ENCODE measurements at places on chromosomes 12 and 14.
A peak's percentile ranks its signal among the peaks of the same experiment; 100 is the strongest.

DNA sequence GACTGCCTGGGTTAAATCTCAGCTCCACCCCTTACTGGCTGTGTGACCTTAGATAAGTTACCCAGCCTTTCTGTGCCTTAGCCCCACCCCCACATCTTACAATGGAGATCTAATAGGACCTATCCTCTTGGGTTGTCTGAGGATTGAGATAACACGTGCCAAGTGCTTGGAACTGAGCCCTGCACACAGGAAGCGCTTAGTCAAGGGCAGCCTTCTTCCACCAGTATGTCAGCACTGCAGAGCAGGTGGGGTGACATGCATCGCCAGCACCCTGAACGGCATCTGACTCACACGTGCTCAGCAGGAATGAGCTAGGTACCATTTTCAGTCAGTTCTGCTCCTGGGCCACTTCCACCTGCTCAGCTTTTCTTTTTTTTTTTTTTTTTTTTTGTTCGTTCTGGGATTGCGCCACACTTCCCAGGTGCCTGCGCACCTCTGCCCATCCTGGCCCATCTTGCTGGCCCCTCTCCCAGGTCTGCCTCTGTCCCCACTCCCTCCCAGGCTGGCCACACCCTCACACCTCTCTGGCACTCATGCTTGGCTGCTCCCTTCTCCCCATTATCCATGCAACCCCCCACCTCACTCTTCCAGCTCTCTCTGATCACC lies 19.6 kb downstream of the LGMN start:
- no peak for DNase-seq

DNA sequence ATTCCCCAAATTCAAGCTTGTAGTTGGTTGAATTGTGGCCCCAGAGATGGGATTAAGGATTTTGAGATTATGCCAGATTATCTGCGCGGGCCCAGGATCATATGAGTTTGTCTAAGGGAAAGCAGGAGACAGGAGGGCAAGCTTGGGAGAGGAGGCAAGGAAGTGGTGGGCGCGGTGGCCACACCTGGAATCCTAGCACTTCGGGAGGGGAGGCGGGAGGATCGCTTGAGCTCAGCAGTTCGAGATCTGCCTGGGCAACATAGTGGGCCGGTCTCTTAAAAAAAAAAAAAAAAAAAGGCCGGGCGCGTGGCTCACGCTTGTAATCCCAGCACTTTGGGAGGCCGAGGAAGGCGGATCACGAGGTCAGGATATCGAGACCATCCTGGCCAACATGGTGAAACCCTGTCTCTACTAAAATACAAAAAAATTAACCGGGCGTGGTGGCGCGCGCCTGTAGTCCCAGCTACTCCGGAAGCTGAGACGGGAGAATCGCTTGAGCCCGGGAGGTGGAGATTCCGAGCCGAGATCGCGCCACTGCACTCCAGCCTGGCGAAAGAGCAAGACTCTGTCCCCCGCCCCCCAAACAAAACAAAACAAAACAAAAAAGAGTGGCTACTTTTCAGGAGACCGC lies 881 bp upstream of the PUS1 start:
- DNase-seq: no peak

DNA sequence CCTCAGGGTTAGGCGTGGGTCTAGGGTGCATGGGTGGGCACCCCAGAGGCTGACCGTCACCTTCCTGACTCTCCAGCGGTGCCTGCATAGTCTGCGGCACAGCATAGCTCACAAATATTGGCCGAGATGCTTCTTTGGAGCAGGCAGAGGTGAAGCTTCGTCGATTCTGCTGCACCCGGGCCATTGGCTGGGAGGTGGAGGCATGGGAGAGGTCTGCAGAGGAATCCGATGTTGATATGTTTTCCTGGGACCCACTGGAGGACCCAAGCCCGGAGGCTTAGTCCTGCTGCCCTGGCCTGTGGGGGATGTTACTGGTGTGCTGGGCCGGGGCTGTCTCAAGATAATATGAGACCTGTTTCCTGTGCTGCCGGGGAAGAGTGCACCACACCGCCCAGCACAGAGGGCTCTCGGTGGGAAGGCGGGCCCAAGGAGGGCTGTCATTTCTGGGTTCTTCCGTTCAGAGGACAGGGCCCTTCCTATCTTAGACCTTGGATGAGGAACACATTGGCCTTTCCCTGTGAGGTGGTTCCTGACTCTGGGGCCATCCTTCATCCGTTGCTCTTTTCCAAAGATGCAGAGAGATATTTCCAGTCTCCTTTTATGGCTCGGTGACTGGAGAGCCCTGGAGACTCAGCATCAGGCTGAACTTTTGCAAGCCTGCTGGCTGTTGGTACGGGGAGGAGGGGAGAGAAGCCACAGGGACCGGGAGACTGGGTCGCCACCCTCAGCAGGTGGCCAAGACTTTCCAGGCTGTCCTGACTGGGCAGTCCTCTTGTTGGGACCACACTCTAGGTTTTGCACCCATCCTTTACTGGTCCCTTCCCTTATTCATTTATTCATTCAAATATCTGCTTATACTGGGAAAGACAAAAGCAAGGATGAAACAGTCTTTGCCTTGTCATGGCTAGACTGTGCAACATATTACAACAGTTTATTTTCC lies 143.5 kb downstream of the TSPAN9 start:
- no peak for DNase-seq

DNA sequence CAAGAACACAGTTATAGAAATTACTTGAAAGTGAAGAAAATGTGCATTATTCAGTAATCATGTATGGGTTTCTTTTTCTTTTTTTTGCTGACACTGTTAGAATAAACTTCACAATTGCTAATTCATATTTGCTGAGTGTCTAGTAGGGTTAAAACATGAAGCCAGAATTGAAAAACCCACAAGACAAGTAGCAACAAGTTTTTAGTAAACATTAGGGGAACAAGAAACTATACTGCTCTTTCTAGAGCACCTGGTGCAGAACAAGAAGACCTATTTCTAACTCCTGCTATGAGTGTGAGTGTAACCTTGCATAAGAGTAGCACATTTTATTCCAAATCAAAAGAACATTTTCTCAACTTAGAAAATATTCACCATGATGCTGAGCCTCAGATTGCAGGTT lies 83.2 kb downstream of the ITPR2 start:
- DNase-seq: no peak

DNA sequence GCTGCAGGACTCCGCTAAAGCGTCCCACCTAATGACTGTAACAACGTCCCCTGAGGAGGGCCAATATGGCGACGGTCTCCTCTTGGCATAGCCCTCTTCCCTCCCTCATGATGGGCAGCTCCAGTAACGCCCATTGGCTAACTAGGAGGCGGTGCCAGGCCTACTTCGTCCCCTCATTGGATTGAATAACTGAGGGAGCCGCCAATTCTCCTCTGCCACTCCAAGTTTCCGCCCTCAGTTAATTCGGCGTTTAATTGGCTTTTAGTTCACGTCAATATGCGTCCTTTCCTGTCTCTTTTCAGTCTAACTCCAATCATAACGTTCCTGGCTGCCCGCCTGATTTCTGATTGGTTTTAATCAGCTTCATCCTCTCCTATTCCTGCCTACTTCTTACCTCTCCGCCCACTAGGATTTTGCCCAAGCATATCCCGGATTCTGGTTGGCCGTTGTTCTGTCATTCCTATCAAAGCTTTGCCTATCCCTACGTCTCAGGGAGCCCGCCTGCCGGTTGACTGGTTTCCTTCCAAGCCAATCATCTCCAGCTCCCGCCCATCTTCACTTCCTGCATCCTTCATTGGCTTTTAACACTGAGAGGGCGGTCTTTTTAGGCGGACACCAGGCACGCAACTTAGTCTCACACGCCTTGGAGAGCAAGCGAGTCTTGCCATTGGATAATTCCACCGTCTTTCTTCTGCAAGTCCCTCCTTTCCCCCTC lies 430 bp upstream of the SP1 start:
- DNase-seq: peak; percentile 100

DNA sequence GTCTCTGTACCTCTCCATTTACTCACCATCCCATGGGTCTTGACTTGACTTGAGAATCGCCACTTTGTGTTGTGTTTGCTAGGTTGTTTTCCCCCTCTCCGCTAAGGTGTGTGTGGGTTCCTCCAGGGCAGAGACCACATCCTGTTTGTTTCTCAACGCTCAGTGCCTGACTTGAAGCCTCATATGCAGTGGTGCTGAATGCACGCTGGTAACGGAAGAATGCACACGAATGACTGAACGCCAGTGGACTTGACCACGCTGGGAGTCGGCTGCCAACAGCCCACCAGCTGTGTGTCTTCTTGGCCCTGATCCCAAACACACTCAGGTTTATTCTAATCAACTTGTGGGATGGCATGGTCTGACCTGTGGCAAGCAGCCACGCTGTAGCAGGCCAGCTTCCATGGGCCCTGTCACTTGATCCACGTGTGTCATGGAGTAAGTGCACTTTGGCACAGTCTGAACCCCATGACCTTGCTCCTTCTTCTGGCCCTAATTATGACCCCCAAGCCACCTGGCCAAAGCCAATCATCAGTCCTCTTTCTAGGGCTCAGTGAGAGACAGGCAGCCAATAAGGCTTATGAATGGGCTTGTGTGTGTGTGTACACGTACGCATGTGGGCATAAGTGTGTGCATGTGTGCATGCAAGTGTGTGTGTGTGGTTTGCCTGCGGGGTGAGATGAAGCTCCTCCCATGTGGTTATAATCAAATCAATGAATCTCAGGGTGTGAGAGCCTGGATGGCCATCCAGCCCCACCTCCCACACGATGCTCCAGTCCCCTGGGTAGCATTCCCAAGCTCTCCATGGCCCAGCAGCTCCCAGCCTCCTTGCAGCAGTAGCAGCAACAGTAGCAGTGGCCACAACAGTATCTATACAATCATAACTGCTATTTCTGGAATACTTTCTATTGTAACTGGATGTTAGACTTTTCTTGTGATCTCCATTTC lies 6.4 kb upstream of the TC2N start:
- peak; percentile 93 for DNase-seq

- DNase-seq: no peak
These were observed 163.6 kb upstream of the TBX3 start for GRCh38 chr12:114847441-114848035.

DNA sequence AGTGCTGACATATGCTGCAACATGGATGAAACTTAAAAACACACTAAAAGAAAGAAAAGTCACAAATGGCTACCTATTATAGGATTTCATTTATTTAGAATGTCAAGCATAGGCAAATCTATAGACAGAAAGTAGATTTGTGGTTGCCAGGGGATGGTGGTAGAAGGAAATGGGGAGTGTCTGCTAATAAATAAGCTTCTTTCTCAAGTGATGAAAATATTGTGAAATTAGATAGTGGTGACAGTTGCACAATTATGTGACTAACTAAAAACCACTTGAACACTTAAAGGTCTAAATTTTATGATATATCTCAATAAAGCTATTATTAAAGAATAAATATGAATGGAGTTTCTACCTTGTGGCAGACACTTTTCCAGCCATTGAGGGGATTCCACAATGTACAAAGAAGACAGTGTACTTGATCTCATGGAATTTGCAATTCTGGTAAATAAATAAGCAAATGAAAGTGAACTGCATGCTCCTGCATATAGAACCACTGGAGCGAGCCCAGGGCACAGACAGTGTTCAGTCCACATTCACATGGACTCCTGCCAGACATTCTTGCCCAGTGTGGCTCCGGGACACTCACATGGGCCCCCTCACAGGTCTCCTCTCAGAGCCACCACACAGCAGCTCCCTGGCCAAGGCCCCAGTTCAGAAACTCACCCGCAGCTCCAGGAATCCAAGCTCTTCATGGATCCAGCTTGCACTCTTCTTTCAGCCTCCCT lies 107.1 kb upstream of the ARID2 start:
- DNase-seq: no peak

GRCh38 chr12:75505706-75506312 lies 5.6 kb downstream of the KRR1 start:
- DNase-seq: peak; percentile 13

- DNase-seq: no peak
These were observed 65.4 kb upstream of the RFLNA start for GRCh38 chr12:124229520-124229919.

GRCh38 chr12:14058717-14059116 lies 77.3 kb upstream of the GRIN2B start:
- no peak for DNase-seq

DNA sequence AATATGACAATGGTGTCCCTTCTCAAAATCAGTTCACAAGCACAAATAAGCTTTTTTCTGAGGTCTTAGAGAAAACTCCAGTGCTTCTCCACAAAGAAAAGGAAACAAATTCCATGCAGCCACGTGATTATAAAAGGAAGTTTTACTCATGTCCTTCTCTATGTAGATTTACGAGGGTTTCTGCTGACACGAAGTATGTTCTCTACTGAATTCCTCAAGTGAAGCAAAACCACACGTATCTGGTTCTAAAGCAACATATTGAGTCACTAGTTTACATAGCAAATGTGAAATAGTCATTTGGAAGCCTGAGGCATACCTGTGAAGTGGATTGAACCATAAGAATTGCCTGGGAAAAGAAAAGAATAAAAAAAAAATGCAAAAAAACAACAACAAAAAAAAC lies 31.9 kb downstream of the BMP4 start:
- no peak for DNase-seq

GRCh38 chr14:68806526-68807147 lies 13.8 kb upstream of the ZFP36L1 start:
- no peak for DNase-seq

- DNase-seq: no peak
These were observed 61.7 kb upstream of the SLC6A15 start for GRCh38 chr12:84974155-84974815.

DNA sequence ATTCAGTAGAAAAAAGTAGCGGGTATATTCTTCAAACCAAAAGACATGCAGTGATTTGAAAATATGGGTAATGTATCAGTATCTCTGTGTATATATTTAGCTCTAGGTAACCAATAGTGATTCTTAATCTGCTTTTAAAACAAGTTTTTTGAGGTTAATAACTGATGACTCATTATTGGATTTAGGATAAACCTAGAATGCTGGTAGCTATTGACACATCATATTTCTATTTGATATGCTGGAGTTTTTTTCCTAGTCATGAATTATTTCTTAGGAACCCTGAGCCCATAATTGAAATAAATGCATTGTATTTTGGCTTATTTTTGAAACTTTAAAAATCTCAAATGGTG lies 15.5 kb downstream of the ARF6 start:
- DNase-seq: no peak

DNA sequence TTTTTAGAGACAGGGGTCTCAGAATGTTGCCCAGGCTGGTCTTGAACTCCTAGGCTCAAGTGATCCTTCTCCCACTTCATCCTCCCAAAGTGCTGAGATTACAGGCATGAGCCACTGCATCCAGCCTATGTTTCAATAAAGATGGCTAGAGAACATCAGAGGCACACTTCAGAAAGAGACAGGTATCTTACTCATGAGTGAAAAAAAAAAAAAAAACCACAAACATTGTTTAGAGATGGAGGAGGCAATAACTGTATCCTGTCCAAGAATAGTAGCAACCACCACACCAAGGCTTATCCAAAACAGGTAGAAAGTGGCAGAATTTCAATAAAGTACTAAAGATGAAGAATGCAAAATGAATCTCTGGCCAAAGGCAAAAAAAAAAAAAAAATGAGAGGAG lies 30.3 kb downstream of the EEA1 start:
- no peak for DNase-seq

GRCh38 chr12:124194893-124195566 lies 99.9 kb upstream of the RFLNA start:
- DNase-seq: no peak

- DNase-seq: no peak
These were observed 869 bp upstream of the RIMBP2 start for GRCh38 chr12:130716969-130717366.

Measured in CD4-positive, alpha-beta T cell treated with Interleukin-6 at 100 ng/mL for 8 hours (primary cell).